CD4-positive, alpha-beta T cell treated with Interleukin-2 at 100 ng/mL for 4 hours (primary cell): ENCODE measurements at places on chromosomes 5 and 9.

DNA sequence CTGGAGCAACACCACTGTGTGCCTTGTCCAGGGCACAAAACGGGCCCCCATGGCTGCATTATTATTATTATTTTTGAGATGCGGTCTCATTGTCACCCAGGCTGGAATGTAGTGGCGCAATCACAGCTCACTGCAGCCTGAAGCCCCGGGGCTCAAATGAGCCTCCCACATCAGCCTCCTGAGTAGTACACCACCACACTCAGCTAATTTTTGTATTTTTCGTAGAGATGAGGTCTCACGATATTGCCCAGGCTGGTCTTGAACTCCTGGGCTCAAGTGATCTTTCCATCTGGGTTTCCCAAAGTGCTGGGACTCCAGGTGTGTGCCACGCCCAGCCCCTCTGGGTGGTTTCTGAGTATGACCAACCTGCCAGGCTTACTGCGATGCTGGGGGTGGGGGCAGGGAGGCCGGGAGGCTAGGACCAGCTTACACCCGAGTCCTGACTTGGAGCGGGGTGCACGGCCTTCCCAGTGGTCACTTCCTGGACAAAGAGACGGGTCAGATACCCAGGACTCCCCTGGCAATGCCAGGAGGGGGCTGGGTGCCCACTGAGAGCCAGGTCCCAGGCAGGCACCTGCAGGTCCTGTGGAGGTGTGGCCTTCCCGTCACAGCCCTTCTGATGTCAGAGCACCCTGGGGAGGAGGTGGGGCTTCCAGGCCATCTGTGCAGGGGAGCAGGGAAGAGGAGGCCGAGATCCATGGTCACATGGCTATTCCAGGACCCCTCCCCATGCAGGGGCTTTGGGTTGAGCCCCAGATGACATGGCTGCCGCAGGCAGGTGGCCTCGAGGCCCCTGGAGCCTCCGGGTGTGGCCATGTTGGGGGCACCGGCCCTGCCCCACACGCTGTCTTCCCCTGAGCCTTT is 8.3 kb upstream of the NRARP start:
- DNase-seq = no peak

DNA sequence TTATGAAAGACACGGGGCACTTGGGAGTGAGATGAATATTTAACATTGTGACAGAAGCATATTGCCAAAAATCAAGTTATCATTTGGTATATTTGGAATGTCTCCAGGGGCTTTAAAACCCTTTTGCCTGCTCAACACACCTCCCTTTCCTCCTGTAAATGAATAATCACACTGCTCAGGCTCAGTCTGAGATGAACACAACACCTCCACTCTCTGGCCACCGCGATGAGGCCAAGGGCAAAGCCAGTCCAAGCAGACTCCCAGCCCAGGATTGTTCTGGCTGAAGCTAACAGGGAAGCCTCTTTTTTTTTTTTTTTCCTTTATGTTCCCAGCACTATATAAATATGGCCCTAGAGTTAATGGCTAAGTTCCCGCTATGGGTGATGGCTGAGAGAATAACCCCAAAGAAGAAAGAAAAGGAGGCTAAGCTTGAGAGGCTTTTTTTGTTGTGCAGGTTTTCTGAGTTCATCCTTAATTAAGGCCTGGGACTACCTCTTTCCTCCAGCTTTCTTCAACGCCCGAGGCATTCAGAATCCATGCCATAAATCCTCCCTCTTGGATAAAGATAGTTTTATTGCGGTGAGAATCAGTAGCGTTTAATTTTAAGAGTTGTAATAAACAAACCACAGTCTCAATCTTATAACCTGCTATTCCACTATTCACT is 10.5 kb upstream of the ERAP1 start:
- DNase-seq = no peak

DNA sequence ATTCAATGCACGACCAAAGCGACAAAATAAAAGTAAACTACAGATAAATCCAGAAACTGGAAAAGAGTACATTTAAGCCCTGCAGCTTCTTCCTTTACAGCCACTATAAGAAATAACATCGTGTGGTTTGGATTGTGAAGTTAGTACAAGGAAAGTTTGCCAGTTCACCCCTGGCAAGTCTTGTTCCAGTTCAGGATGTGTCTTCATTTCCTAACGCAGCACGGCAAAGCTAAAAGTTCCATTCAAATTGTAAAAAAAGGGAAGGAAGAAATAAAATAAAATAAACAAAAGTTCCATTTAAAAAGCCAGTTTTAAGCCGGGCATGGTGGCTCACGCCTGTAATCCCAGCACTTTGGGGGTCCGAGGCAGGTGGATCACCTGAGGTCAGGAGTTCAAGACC is 83.3 kb upstream of the RETREG1 start:
- no peak for DNase-seq

DNA sequence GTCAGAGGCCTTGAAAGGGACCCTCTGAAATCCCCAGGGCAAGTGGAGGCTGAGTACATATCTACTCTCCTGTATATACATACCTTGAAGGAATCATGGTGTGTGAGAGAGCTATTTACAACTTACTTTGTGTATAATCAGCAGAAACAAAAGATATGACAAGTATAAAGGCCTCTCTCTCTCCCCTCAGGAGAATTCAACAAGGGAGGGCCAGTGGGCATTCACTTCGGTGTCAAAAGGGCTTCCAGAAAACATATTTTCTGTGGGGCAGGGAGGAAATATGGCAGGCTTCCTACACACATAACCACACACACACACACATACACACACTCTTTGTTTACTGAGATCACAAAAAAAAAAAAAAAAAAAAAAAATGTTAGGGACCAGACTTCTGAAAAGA is 181.7 kb downstream of the BNC2 start:
- DNase-seq = no peak

DNA sequence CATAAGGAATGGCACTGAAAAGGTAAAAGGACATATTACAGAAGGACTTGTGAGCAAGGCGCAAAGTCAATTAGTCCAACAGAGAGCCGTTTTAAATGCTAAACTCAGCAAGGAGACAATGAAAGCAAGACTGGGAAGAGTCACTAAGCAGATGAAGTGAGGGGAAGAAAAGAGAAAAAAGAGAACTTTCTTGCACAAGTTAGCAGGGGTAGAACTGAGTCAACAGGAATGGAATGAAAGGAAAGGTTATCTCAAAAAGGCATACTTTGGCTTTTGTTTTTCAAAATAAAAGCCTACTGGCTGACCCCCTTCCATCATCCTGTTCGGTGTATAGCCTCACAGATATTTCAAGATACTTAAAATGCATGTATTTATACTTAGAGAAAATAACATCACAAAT is 75.0 kb downstream of the NR6A1 start:
- no peak for DNase-seq

- DNase-seq = no peak
These were observed 656.3 kb upstream of the FAM174A start for GRCh38 chr5:99878830-99879229.

DNA sequence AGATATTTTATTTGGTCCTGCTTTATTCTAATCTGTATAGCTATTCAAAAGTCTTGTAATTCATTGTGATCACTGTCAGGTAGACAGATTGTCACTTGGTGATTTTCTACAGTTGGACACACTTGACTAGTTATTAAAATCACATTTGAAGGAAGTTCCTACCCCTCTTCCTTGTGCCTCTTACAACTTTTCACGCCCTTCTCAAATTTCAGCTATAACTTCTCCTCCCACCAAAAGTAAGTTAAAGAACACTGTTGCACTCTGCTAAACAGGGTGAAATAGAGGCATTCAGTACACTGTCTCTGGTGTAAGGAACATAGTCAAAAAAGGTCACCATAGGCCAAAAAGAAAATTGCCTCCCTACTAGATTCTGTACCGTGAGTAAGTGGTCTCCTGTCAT is 142.1 kb upstream of the POU5F2 start:
- no peak for DNase-seq

DNA sequence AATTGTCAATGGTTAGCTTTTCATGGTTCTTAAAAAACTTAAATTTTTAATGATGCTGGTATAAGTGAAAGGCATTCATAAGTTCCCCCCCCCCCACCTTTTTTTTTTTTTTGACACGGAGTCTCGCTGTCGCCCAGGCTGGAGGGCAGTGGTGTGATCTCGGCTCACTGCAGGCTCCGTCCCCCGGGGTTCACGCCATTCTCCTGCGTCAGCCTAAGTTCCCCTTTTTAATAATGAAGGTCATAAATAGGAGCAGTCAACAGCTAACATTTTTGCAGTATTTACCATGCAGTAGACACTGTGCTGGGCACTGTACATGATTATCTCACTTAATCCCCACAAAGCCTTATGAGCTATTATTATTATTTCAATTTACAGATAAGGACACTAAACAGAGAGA is 556.3 kb downstream of the PDE4D start:
- no peak for DNase-seq

DNA sequence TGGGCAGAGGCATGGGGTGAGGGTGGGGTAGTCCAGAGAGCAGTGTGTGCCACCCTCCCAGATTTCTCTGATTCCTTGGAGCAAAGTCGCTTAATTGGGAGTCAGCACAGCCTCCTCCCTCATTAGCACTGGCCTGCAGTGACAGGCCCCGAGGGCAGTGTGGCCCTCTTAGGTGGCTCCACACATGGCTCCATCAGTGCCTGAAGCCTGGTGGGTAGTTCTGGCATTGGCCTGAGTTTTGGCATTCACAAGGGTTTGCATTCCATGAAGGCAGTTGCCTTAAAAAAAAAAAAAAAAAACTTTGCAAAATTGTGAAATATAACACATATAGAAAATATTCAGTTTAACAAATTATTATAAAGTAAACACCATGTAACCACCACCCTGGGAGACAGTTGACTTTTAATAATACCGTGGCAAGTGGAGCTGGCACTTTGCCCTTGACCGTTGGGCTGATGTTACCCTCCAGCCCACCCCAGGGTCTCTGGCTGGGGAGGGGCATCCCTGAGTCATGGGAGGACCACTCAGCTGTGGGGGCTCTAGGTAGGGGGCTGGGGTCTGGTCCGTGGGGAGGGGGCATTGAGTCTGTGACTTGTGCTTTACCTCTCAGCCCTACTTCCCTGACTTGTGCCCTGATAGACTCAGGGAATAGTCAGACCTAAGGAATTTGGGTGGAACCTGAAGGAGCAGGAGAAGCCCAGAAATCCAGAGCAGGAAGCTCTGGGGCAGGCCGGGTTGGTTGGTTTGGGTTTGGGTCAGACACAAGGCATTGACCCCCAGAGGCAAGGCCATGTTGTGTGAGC is 51.3 kb upstream of the PITX1 start:
- DNase-seq = no peak

- DNase-seq = no peak
These were observed 325.8 kb downstream of the TMEM38B start for GRCh38 chr9:106020186-106020585.

DNA sequence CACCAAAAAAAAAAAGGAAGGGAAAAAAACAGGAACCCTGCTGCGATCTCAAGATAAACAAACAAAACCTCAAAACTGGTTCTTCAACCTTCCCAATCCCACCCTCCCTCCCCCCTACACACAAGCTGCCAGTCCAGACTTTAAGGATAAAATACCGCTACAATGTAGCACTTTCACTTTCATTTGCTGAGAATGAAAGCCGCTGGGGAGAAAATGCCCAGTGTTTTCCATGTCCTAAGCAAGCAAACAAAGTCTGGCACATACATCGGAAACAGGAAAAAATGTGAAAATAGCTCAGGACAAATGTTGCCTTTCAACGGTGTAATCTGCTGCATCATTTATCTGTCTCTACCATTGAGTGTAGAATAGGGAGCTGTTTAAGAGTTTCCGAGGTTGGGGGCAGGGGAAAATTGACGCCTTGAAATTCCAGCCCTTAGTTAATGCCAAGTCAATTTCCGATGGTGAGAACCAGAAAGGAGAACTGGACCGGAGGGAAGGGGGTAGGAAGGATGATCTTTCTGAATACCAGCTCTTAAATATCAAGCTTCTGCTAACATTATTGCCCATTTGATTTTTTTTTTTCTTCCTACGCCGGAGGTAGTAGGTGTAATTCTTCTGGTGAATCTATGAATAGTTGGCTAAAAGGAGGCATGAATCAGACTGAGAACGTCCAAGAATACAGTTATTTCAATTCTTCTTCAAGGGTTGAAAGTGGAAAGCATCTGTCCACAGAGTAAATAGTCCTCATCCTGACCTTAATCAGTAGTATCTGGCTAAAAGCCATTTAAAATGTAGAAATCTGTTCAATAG is 1.2 kb upstream of the ADAMTS6 start:
- peak; percentile 31 for DNase-seq

- no peak for DNase-seq
These were observed 77.8 kb downstream of the FSTL4 start for GRCh38 chr5:133534566-133534965.

- DNase-seq = no peak
These were observed 863 bp upstream of the LIFR start for GRCh38 chr5:38557308-38557710.

- no peak for DNase-seq
These were observed 135.6 kb upstream of the IRX4 start for GRCh38 chr5:2018390-2018724.

DNA sequence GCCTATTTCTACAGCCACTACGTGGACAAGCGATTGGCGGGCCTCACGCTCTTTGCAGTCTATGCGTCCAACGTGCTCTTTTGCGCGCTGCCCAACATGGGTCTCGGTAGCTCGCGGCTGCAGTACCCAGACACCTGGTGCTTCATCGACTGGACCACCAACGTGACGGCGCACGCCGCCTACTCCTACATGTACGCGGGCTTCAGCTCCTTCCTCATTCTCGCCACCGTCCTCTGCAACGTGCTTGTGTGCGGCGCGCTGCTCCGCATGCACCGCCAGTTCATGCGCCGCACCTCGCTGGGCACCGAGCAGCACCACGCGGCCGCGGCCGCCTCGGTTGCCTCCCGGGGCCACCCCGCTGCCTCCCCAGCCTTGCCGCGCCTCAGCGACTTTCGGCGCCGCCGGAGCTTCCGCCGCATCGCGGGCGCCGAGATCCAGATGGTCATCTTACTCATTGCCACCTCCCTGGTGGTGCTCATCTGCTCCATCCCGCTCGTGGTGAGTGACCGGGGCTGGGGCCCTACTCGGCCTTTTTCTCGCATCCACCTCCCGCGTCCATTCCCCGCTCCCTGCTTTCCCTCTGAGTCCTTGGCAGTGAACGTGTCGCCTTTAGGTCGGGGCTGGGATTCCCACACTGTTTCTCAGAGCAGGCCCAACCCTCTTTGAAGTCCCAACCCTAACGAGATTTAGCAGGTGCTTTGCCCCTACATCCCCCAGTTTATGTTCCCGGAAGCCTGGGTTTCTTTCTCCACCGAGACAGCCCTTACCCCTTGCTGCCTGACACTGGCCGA is 1.8 kb downstream of the PTGER4 start:
- peak; percentile 54 for DNase-seq

DNA sequence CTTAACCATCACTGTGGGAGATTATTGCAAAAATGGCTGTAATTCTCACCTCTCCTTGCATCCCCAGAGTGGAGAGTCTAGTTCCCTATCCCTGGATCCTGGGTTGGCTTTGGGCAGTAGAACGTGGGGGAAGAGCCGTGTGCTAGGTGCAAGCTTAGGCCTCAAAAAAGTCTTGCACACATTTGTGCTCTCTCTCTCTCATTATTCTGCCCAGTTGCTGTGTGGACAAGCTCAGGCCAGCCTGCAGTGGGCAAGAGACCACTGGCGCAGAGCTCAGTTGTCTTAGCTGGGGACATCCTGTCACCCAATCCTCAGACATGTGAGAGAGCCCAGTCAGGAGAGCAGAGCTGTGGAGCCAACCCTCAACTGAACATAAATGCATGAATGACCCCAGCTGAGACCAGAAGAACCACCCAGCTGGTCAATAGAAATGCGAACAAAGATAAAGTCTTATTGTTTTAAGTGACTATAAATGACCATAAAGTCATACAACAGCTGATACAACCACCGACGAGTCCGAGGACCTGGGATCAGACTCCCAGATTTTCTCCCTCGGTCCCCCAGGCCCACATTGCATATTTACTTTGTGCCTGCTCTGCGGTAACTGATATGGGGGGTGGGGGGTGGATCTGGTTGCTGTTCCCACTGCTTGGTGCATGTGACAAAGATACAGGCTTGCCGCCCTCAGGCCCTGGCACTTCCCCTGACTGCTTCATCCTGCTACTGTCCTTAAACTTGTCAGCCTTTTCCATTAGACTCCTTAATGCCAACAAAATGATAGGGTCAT is 166.4 kb upstream of the MVB12B start:
- DNase-seq = no peak
